H1 (cell line): ENCODE measurements at places on chromosomes 1 and 21. TPM values are rescaled to one million over a fixed set of nuclear protein-coding genes. Genes with fewer than 3 reads are reported as not detected.
A peak's percentile ranks its signal among the peaks of the same experiment; 100 is the strongest.

Gene KLHDC9
- 4.0 and 6.5 TPM in 2 replicates for total RNA-seq

Gene AMY1A
- not detected in 2 replicates for total RNA-seq

Gene FCRLA
- total RNA-seq = not detected in 2 replicates

Gene KIF14
- total RNA-seq = 22.5 and 23.3 TPM in 2 replicates

Gene ITGB3BP
- total RNA-seq = 43.3 and 49.1 TPM in 2 replicates

Gene MASP2
- total RNA-seq = 0.90 and 1.2 TPM in 2 replicates

DNA sequence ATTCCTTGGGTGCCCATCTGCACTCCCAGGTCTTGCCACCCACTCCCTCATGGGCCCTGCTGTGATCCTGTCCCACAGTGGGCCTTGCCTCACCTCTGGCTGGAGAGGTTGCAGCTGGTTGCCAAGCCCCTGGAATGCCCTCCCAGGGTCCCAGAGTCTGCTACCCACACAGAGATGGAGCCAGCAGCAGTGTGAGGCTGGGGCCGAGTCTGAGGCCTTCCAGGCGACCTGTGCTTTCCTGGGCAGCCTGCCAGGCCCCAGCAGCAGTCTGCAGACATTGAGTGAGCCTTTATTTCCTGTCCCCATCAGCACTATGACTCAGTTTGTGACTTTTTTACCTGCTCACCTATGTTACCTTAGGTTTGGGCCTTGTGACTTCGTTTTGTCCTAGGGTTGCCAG is 25.0 kb upstream of the TSPAN2 start:
- H3K4me1 ChIP-seq = peaks cover 2% of the 10 kb centered on the region
- no peak overlapping the region for H3K4me3 ChIP-seq
- no peak overlapping the region for H3K27ac ChIP-seq
- no peaks in the 10 kb centered on the region for H3K27me3 ChIP-seq
- no peaks in the 10 kb centered on the region for H3K36me3 ChIP-seq

GRCh38 chr21:32415451-32416398 is 3.2 kb downstream of the EVA1C start:
- no peak overlapping the region for H3K27ac ChIP-seq
- no peaks in the 10 kb centered on the region for H3K36me3 ChIP-seq

DNA sequence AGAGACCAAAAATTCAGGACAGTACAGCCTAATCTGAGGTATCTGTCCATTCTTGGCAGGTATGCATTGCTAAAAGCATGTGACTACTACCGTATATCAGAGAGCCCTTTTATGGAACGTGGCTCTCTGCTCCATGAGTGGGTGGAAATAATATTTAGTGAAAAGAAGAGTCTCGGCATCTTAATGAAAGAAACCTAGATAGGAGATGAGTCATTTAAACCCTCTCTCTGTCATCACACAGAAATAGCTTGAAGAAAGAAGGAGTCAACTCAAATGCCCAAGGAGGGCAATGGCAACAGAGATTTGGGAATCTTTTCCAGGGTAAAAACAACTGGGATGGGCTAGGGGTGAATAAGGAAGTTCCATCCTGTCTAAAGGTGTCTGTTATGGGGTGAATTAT is 528.2 kb downstream of the SMYD3 start:
- no peak overlapping the region for H3K27ac ChIP-seq
- no peaks in the 10 kb centered on the region for H3K4me1 ChIP-seq
- no peak for DNase-seq
- no peaks in the 10 kb centered on the region for H3K27me3 ChIP-seq
- no peak overlapping the region for H3K4me3 ChIP-seq

GRCh38 chr1:238318294-238319110 is 427.8 kb upstream of the ZP4 start:
- DNase-seq = no peak
- H3K27ac ChIP-seq = no peak overlapping the region
- H3K27me3 ChIP-seq = no peaks in the 10 kb centered on the region
- H3K4me1 ChIP-seq = no peaks in the 10 kb centered on the region
- no peaks in the 10 kb centered on the region for H3K36me3 ChIP-seq
- H3K4me3 ChIP-seq = no peak overlapping the region

- peaks cover 20% of the 10 kb centered on the region for H3K4me1 ChIP-seq
- H3K27ac ChIP-seq = no peak overlapping the region
- no peaks in the 10 kb centered on the region for H3K36me3 ChIP-seq
- H3K27me3 ChIP-seq = no peaks in the 10 kb centered on the region
- peak; percentile 80 for DNase-seq
These were observed 5.3 kb upstream of the SLC6A9 start for GRCh38 chr1:44036409-44037139.

- no peaks in the 10 kb centered on the region for H3K4me1 ChIP-seq
- no peaks in the 10 kb centered on the region for H3K27me3 ChIP-seq
- DNase-seq = no peak
- H3K36me3 ChIP-seq = no peaks in the 10 kb centered on the region
- H3K4me3 ChIP-seq = no peak overlapping the region
These were observed 6.8 kb downstream of the CASQ2 start for GRCh38 chr1:115761601-115762302.

DNA sequence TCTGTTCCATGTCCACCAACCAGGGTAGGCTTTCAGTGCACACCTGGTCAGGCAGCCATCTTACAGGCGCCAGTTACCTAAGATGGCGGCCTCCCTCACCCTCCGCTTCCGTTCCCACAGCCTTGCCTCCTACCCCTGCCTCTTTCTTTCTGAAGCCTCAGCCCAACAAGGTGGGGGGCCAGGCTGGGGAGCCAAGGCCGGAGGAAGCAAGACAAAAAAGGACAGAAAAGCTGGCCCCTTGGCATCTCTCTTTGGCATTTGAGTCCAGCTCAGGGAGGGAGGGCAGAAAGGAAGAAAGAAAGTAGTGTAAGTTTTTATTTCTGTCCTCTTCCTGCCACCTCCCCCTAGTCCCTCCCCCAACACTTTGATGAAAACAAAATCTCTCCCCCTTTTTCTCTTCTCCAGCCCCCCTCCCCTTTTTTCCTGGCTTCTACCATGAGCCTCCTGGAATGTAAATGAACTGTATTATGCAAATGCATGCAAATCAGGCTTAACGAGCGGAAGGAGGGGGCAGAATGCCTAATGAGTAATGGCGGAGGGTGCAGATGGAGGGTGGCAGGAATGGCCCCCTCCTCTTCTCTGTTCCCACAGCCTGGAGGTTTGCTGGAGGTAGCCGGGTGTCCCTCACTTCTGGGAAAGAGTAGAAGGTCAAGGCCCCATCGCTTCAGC is 43.8 kb downstream of the RHBG start:
- H3K27me3 ChIP-seq = no peaks in the 10 kb centered on the region
- no peak overlapping the region for H3K4me3 ChIP-seq
- H3K36me3 ChIP-seq = no peaks in the 10 kb centered on the region

DNA sequence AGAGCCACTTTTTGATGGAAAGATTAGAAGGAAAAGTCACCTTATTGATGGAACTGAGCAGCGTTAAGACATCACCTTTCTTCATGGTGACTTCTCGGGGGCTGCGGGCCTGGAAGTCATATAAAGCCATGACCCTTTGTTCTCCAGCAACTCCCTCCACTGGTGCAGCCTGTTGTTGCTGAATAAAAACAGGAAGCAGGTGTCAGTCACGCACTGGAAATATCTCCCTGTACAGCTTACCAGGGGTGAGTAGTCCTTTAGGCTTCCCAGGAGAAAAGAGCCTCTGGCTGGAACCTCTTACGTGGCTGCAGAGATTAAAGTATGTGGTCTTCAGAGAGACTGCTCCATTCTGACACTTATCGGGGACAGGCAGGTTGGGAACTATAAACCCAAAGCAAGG is 31.9 kb downstream of the SPTA1 start:
- no peak overlapping the region for H3K27ac ChIP-seq
- no peak for DNase-seq
- no peaks in the 10 kb centered on the region for H3K36me3 ChIP-seq
- no peaks in the 10 kb centered on the region for H3K27me3 ChIP-seq
- no peaks in the 10 kb centered on the region for H3K4me1 ChIP-seq
- H3K4me3 ChIP-seq = no peak overlapping the region

- no peaks in the 10 kb centered on the region for H3K27me3 ChIP-seq
- H3K4me1 ChIP-seq = no peaks in the 10 kb centered on the region
- H3K36me3 ChIP-seq = peaks cover 85% of the 10 kb centered on the region
- H3K27ac ChIP-seq = no peak overlapping the region
These were observed 30.3 kb downstream of the YARS1 start for GRCh38 chr1:32786856-32787255.
